ENCODE measurements at places on chromosomes 6 and 20.

DNA sequence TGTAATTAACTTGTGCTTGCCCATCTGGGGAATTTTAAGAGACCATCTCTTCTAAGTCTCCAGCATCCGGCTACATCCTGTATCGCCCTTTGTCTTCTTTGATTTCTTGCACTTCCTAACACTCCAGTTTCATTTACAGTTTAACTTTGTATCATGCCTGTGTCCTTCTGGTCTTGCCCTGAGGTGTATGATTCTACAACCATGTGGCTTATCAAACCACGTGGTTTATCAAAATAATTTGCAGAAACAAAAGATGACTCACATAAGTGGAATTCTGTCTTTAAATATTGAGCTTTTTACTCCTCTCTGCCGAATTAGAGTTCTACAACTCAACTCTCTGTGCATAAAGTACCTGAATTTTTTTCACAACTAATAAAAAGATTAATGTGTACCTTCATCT, 580.7 kb downstream of the KIF16B start:
- DNase-seq, result no peak

GRCh38 chr20:63238031-63238430, 2.3 kb downstream of the BIRC7 start:
- DNase-seq, result no peak

DNA sequence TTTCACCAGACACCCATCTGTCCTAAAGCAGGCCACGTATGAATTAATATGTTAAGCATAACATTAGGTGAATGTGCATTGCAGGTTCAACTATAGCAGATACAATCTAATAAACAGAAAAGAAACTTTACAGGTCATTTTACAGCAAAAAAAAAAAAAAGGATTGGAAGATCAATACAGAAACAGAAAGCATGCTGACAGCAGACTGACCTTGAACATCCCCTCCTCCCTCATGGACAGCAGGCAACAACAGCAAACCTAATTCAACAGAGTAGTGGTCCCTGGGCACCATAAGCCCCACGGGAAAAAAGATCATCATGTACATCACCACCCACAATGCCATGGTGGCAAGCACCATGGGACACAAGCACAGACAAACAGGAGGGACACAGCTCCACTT, 12.1 kb upstream of the RAB22A start:
- no peak for DNase-seq

DNA sequence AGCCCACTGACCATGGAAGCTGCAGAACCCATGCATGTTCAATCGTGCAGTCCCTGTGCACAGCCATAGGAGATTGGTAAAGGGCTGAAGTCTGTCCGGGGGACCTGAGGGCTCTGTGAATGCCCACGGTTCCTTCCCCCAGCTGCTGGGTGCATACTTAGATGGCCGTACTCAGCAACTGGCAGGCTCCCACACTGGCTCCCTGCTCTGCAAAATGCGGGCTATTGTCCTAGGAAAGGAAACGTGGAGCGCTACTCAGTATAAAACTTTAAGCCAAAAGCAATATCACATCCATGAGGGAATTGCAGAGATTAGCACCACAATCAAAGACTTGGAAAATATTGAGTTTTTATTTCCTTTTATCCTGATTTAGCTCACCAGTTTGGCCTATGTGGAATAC, 202.0 kb downstream of the WDR27 start:
- DNase-seq, result peak; percentile 20

- DNase-seq, result no peak
Measured at GRCh38 chr20:3316136-3316535, 77.1 kb upstream of the SLC4A11 start.
